ENCODE measurements at places on chromosomes 6 and 20.

DNA sequence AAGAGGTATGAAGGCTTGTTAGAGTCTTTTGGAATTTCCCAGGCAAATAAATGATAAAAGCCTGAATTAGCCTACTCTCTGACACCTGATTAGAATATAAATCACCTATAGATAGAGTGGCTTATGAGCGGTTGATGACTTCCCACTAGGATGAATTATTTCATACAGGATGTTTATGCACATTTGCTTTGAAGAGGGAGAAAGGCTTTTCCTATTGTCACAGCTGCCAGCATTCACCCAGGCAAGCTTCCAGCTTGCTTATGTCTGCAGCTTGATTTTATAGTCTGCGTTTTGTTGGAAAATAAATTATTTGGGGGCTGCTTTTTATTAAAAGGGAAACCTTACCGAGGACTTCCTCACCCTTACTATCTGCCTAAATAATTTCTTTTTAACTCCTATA is 51.3 kb upstream of the EIF2S2 start:
- DNase-seq, result no peak

- DNase-seq, result no peak
Measured at GRCh38 chr6:139591075-139591865, 216.8 kb upstream of the CITED2 start.

GRCh38 chr6:56220078-56220477 is 27.3 kb downstream of the COL21A1 start:
- no peak for DNase-seq

- DNase-seq, result no peak
Measured at GRCh38 chr6:72748759-72749158, 126.9 kb downstream of the KCNQ5 start.

- no peak for DNase-seq
Measured at GRCh38 chr20:44500221-44500620, 21.6 kb downstream of the SERINC3 start.

DNA sequence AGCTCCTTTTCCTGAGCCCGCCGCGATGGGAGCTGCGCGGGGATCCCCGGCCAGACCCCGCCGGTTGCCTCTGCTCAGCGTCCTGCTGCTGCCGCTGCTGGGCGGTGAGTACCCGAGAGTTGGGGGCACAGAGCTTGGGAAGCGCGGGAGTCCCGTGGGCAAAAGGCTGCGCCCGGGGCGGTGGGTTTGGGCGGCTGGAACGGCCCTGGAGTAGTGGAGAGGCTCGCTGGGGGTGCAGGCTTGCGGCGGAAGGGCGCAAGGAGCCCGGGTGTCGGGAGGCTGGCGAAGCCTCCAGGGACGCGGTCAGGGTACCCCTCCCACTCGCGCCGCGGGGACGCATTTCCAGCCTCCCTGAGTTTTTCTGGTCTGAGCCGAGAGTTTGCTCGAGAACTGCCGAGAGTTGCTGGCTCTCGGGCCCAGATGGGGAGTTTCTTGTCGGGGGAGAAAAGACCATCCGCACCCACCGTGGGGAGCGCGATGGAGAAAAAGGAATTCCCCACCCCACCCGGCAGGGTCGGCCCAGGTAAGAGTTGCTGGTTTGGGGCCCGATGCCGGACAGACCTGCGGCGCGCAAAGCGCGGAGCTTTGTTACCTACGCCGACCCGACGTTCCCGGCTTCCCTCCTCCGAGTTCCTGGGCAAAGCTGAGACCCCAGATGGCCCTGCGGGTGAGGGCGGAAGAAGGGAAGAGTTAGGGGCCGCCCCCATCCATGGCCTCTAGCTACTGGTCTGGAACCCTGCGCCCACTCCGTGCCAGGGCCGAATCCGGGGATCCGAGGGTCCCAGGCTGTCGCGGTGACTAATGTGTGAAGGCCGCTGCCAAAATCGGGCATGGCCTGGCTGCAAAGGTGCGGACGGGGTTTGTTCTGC is 584 bp downstream of the PTK7 start:
- no peak for DNase-seq

GRCh38 chr20:57693670-57694329 is 16.0 kb downstream of the PMEPA1 start:
- no peak for DNase-seq

DNA sequence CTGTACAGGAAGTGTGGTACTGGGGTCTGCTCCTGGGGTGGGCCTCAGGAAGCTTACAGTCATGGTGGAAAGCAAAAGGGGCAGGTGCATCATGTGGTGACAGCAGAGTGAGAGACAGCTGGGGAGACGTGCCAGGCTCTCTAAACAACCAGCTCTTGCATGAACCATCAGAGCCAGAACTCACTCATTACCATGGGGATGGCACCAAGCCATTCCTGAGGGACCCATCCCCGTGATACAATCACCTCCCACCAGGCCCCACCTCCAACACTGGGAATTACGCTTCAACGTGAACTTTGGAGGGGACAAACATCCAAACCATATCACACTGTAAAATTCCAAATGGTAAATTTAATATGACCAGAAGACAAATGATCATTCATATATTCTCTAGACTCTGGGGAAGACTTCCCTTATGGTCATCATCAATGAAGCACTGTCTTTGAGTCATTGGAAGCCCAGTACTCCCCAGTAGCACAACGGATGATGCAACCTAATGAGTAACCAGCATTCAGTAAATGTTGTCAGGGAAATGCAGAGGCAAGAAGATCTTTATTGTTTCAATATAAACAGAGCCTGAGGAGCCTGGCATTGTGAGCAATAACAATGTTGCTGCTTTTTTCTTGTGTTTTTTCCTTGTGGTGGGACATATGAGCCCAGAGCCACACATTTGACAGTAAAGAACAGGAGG is 48.2 kb upstream of the RALY start:
- DNase-seq, result no peak

GRCh38 chr6:20789162-20789561 is 254.9 kb downstream of the CDKAL1 start:
- no peak for DNase-seq

GRCh38 chr20:33437141-33437911 is 6.2 kb downstream of the SNTA1 start:
- no peak for DNase-seq

- DNase-seq, result no peak
Measured at GRCh38 chr6:49790341-49790740, 3.3 kb upstream of the PGK2 start.

DNA sequence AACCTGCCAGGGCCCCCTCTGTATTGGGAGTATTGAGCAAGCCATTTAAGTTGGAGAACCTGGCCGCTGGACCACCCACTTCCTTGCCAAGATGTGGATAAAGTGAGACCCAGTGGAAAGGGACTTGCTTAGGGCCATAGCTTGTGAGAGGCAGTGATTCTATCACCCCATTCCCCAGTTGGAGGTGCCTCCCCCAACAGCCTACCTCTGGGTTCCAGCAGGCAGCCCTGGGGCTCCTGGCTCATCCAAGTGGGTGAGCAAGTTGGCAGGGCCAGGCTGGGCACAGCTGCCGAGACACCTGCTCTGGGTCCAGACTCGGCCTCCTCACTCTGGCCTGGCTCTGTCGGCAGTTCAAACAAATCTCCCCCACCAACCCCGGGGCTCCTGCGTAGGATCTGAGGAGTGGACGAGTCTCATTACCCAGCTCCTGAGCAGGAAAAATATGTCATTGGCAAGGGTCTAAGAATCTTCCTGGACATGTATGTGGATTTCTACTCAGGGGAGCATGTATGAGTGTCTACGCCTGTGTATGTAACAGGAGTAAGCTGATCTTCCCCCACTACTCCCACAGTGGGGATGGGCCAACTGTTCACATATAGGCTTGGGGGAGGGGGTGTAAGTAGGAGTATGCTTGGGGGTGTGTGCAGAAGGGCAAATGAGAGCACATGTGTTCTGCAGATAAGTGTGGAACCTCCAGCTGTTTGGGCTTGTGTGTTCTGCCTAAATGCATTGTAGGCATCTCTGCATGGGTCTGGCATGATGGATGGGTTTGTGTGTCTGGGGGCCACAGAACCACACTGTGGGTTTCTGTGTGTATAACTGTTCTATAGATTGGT is 1.9 kb downstream of the ID1 start:
- DNase-seq, result no peak

DNA sequence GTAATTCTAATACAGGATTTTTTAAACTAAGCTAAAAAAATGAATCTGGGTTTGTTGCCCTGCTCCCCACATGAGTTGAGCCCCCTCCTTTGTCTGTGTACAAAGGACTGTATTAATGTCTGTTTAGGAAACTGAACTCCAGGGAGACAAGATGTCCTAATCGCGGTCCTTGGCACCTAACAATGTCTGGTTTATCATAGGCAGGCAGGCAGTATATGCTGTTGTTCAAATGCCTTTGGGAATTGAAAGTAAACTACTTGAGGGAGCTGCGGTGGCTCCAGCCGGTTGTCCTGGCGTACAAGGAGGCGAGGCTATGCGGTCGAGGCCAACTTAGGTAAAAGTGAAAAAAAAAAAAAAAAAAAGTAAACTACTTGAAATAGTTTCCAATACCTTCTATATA is 98.5 kb downstream of the TULP4 start:
- DNase-seq, result no peak

- no peak for DNase-seq
Measured at GRCh38 chr6:18350271-18350670, 36.9 kb upstream of the RNF144B start.

DNA sequence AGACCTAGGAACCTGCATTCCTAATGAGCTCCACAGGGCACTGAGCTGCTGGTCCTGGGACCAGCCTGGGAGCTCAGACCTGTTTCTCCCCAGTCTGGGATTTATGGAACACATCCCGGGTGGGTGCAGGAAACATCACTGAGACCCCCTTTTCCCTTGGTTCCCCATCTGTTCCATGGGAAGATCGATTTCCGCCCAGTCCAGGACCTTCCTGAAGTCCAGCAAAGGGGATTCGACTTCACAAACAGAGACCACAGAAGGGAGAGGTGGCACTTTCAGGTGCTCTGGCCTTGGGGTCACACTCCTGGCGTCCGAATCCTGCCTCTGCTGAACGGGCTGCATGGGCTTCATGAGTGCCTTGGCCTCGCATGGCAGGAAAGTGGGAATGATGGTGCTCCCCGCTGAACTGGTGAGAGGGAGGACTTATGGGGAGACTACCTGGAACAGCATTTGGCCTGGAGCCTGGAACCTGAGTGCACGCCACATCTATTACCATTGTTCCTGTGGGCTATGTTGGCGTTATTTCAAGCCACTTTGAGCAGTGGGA is 296.3 kb downstream of the TAF4 start:
- no peak for DNase-seq

- no peak for DNase-seq
Measured at GRCh38 chr20:49647550-49647949, 66.1 kb downstream of the B4GALT5 start.

- DNase-seq, result no peak
Measured at GRCh38 chr6:35093118-35093445, 48.1 kb downstream of the TCP11 start.

- DNase-seq, result no peak
Measured at GRCh38 chr6:18395177-18395855, 8.2 kb downstream of the RNF144B start.

DNA sequence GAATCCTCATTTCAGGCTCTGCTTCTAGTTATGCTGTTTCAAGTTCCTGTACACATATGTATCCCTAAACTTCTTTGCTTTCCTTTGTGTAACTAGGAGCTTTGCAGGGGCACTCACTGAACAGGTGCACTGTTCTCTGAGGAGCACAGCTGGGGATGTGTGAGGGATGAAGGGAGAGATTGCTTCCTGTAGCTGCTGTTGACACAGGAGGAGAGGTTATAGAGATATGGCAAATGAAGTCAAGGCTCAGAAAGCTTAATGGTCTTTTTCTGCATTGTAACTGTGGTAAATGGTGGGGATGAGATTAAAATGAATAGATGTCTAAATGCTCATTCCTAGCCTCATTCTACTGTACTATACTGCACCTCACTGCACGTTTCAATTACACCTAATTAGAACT is 454.3 kb downstream of the BTBD3 start:
- DNase-seq, result no peak

GRCh38 chr20:49393803-49394202 is 88.7 kb downstream of the KCNB1 start:
- no peak for DNase-seq

DNA sequence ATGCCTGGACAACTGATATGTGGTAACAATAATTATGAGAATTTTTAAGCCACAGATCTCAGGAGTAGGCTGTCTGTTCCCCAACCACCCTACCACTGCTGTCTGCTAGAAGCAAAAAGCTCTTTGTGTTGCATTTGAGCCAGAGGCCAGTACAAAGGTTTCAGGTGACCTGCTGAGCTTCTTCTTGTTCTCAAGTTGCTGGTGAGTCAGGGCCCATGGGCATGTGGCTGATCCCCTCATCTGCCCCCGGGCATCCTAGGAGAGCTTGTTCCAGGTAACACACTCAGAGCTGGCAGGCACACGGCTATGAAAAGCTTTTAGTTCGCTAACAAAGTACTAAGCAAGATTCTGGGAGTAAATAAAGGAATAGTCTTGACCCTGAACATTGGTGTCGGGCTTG is 285.3 kb downstream of the CDC5L start:
- no peak for DNase-seq

- no peak for DNase-seq
Measured at GRCh38 chr20:41358717-41359116, 7.9 kb downstream of the EMILIN3 start.

GRCh38 chr6:101443315-101443714 is 49.8 kb downstream of the GRIK2 start:
- no peak for DNase-seq

GRCh38 chr6:22124756-22125155 is 172.1 kb downstream of the PRL start:
- DNase-seq, result no peak

GRCh38 chr6:156269751-156270369 is 507.3 kb upstream of the ARID1B start:
- no peak for DNase-seq

DNA sequence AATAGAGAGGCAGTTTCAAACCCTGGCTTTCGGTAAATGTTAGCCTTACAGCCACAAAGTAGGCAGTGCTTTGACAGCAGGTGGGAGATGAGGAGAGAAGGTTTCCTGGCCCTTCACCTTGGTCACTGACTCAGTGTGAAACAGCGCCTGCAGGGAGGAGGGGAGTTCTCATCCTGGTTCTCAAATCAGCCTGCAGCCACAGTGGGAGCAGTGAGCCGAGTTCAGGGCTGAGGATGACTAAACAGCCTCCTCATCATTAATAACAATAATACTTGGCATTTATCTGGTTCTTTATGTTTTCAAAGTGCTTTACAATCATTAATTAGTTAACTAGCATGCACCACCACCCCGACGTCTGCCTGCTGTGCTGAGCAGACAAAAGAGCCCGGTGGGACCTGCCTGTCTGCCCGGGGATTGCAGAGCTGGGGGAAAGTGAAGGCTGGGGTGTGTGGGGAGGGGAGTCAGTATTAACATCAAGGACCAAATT is 59.6 kb downstream of the PRDM1 start:
- DNase-seq, result no peak

- no peak for DNase-seq
Measured at GRCh38 chr20:38216201-38216600, 44.3 kb downstream of the KIAA1755 start.

Measured in CD4-positive, alpha-beta T cell treated with Interferon gamma for 1 hour (primary cell).